ENCODE measurements at places on chromosomes 5 and 9.
A peak's percentile ranks its signal among the peaks of the same experiment; 100 is the strongest.

- DNase-seq: peak; percentile 71
Observed at GRCh38 chr9:21974722-21975409, 19.3 kb downstream of the CDKN2A start.

GRCh38 chr9:121709798-121710197, 58.4 kb downstream of the DAB2IP start:
- DNase-seq: no peak

GRCh38 chr5:132098621-132099020, 25.0 kb downstream of the CSF2 start:
- DNase-seq: no peak

- no peak for DNase-seq
Observed at GRCh38 chr5:73374520-73375190, 73.9 kb downstream of the FOXD1 start.

DNA sequence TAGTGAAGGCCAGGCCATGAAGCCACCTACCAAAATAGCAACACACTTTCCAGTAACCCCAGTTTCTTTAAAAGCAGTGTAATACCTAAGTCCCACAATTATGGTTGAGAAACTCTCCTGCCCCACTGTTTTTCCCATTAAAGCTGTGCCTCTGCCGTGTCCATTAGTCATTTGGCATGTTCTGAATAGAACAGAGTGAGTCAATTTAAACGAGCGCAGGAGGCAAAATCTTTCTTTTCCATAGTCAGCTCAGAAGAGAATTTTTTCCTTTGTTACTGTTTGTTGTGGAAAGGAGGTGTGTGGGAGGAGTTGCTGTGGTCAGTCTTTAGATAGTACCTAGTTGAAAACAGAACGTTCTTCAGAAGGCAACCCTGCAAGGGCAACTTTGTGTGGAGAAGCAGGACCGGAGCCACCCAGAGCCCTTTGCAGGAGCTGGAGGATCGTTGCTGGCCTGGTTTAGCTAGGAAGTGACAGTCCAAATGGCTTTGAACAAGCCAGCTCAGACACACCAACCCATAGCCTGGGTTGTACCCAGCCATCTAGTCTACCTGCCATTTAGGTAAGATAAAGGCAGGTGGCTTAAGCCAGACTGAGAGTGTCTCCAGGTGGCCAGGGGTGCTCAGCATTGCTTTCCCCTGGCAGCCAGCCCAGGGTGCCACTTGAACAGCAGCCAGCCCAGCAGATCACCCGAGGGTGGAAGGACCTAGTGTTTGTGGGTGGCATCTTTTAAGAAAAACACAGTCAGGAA, 30.4 kb downstream of the GADD45G start:
- no peak for DNase-seq

GRCh38 chr5:61837788-61838187, 468.2 kb upstream of the KIF2A start:
- DNase-seq: no peak

DNA sequence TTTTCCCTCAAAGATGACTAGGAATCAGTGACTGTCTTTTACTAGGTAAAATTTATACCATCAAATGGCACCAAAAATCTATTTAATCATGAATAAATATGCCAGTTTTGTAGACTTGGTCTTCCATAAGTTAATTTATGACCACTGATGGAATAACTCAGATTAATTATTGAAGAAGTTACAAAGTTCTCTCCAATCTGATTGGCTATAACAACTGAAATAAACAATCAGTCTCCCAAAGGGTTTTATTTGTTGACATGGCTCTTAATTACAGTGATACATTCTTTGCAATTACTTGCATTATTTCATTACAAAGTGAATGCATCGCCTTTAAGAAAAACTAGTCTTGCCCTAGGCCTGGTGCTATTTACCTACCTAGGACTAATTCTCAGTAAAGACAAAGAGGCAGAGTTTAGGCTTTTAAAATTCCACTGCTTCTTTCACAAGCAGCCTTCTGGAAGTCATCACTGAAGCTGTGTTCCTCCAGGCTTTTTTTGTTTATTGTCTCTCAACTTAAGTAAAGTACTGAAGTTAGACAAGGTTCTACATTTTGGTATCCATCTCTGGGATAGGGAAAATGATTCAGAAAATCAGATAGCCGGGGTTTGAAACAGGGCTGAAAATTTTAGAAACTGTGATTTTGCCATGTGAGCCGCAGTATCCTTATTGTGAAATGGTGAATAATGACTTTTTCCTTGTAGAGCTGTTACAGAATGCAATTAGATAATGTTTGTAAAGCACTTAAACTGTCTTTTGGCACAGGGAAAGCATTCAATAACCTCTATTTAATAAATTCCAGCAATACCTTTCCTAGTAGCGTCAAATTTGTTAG, 2.5 kb downstream of the STOM start:
- no peak for DNase-seq

DNA sequence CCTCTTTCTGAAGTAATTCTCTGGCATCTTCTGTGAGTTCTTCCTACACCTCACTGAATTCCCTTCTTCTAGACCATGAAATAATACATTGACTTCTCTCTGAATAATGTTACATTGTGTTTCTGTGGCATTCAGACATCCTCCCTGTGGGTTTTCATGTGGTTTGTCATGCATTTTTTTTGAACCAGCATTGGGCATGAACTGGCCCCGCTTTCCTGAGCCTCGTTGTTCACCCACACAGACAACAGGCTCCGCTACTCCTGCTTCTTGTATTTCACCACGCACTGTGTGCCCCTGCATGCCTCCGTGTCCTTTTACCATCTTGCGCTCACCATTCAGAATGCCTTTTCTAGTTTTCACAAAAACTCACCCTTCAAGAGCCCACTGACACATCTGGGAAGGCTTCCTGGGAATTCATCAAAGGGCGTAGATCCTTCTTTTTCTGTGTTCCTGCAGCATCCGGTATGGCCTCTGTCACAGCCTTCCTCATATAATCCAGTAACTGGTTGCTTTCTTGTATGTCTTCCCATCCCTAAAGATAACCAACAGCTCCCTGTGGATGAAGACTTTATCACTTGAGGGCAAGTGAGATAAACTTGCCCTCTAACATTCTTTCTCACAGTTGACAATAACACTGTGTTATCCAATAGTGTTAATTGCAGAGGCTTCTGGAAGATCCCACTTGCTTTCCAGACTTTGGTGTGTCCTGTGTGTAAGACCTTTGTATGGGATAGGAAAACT, 51.5 kb upstream of the ADAMTSL1 start:
- DNase-seq: no peak

DNA sequence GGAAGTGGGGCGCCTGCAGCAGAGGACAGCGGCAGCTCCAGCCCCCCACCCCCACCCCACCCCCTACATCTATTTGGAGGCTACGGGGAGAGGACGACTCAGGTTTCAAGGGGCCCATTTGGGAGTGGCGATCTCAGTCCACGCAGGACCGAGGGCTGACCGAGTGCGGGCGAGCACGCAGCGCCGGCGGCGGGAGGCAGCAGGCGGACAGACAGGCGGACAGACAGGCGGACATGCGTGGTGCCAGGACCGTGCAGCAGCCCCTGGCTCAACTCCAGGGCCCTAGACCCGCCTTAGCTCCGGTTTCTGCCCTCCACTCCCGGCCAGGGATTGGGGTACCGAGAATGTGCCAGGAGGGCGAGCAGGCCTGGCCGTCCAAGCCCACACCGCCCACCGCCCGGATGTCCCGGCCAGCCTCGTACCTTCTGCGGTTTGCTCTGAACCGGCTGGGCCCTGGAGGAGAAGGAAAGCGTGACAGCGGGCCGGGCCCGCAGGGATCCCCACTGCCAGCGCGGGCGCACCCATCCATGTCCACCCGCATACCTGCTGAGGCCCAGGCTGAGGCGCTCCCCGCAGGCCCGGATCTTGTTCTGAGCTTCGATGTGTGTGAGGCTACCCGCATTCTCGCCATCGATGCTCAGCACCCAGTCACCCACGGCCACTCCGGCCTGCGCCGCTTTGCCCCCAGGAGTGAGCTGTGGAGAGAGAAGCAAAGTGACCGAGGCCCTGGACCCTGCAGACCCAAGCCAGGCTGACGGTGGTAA, 5.2 kb downstream of the PDLIM7 start:
- DNase-seq: no peak

DNA sequence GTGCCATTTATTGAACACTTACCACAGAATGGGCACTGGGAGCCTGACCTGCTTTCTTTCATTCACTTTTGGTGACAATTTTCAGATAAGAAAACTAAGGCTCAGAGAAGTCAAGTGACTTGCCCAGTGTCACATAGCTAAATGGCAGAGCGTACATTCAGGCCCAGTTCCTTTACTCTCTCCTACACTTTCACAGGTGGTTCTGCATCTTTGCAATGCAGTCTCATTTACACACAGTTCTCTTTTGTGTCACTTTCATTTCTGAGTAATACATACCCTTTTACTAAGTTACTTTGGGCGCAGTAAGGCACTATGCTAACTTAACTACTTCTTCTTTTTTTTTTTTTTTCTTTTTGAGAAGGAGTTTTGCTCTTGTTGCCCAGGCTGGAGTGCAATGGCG, 8.3 kb downstream of the NFIL3 start:
- DNase-seq: no peak

DNA sequence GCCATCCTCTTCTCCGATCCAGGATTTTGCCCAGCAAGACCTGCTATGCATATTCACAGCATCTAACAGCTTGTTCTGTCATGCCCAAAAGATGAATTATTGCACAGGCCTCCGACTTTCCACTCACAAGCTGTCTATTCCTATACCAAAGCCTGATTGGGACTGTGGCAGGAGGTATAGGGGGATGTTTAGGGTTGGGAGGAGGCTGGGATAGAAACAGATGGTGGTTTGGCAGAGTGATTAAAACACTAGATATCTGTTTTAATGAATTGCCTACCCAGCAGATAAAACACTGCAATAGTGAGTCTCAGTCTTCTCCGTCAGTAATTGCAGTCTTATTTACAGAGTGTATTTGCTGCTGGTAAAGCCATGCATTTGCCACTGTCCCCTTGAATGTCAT, 215.3 kb downstream of the TLR4 start:
- DNase-seq: no peak

DNA sequence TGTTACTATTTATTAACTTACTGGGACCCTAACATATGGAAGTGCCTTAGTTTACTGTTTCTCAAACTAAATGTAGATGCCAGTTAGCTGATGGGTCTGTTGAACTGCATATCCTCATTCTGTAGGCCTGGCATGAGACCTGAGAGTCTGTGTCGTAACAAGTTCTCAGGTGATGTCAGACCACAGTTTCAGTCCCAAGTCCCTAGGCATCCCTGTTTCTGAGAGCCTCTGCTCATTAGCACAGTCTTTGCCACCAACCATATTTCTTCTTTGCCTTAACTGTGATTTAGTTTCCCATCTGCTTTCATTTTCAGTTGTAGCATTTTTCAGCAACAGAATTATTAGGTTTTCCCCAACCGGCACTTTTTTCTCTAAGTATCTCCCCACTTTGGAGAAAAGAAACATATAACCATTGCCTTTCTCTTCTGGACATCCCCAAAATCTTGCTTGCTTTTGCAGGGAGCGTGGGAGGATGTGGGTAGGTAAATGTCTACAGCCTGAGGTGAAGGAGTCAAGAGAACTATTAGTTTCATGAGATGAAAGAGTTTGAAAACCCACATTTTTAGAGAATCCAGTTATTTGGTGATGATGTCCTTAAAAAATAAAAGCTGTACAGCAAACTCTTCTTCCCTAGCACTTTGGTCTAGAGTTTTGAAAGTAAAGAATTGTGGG, 74.6 kb downstream of the NUDT12 start:
- DNase-seq: no peak

- no peak for DNase-seq
Observed at GRCh38 chr9:136204838-136205706, at the start of gene LHX3. Gene LHX3 (minus strand): TSS chr9:136205128. CDS start chr9:136205012, 116 bp downstream.

- no peak for DNase-seq
Observed at GRCh38 chr5:141533897-141534296, 45.0 kb downstream of the PCDHGC5 start.

- no peak for DNase-seq
Observed at GRCh38 chr9:14565352-14566016, 127.7 kb downstream of the ZDHHC21 start.

DNA sequence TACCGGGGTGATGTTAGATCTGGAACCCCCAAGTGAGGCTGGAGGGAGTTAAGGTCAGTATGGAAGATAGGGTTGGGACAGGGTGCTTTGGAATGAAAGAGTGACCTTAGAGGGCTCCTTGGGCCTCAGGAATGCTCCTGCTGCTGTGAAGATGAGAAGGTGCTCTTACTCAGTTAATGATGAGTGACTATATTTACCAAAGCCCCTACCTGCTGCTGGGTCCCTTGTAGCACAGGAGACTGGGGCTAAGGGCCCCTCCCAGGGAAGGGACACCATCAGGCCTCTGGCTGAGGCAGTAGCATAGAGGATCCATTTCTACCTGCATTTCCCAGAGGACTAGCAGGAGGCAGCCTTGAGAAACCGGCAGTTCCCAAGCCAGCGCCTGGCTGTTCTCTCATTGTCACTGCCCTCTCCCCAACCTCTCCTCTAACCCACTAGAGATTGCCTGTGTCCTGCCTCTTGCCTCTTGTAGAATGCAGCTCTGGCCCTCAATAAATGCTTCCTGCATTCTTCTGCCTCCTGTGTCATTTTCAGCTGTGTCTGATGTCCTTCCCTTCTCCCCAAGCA, 2.3 kb upstream of the MYOZ3 start:
- DNase-seq: no peak

DNA sequence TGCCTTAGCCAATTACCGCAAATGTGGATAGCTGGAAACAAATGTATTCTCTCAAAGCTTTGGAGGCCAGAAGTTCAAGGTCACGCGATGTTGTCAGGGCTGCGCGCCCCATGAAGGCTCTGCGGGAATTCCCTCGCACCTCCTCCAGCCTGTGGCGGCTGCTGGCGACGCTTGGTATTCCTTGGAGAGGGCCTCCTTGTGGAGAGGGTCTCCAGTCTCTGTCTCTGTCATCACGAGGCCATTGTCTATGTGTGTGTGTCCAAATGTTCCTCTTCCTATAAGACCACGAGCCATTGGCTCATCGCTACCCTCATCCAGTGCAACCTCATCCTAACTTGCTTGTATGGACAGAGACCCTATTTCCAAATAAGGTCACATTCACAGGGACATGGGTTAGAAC, 97.5 kb downstream of the ANKRD33B start:
- DNase-seq: no peak

DNA sequence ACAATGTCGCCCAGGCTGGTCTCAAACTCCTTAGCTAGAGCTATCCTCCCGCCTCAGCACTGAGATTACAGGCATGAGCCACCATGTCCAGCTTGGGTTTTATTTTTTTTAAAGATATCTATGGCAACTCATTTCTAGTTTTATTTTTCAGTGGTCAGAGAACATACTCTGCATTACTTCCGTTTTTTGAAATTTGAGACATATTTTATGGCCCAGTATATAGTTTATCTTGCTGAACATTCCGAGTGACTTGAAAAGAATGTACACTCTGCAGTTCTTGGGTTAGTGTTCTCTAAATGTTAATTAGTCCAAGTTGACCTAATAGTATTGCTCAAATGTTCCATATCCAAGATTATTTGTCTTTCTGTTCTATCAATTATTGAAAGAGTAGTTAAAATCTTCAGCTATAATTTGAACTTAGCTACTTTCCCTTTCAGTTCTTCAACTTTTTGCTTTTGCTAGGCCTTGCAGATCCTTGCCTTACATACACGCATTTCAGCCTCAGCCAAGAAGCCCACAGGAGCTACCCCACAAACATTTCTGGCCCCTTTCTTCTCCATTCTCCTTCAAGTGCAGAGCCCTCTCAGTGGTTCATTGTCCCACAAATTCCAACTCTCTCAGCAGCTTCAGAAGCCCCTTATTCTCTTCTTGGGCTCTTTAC, 22.3 kb upstream of the SNAPC3 start:
- no peak for DNase-seq

- no peak for DNase-seq
Observed at GRCh38 chr5:133334796-133335639, 277.3 kb downstream of the FSTL4 start.
